ENCODE measurements at places on chromosomes 3 and 15.
A peak's percentile ranks its signal among the peaks of the same experiment; 100 is the strongest.

DNA sequence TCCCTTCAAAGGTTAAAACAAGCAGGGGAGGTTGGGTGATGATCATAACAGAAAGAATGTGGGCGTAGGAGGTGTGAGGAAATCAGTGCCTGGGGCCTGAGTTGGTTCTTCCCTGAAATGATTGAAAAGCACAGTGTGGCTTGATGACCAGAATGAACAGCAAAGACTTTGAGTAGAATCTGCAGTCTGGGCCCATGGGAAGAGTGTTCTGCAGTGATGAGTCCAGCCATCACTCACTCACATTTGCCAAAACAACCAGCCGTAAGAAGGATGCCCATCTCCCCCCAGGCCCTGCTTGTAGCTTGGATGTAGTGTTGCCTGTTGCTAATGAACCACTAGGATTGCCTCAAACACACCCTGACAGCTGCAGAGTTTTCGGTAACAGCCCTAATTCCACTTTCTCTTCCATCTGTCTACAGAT is 67.9 kb downstream of the VGLL3 start:
- no peak for DNase-seq

DNA sequence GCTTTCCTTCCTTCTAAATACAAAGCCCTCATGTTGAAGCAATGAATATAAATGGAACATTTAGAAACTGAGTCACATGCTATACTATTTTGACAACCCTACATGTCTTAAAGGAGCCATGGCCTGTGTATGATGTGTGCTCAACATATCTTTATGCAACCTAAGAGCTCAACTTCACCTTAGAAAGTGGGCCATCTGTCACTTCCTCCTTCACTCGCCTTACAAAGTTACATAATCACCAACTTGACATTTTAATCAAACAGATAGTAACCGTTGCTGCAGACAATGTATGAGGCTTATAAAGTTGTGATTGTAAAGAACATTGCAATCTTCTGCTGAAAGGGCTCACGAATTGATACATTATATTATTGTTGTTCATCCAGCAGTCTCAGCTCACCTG is 163.6 kb downstream of the SERPINI1 start:
- DNase-seq, result no peak

DNA sequence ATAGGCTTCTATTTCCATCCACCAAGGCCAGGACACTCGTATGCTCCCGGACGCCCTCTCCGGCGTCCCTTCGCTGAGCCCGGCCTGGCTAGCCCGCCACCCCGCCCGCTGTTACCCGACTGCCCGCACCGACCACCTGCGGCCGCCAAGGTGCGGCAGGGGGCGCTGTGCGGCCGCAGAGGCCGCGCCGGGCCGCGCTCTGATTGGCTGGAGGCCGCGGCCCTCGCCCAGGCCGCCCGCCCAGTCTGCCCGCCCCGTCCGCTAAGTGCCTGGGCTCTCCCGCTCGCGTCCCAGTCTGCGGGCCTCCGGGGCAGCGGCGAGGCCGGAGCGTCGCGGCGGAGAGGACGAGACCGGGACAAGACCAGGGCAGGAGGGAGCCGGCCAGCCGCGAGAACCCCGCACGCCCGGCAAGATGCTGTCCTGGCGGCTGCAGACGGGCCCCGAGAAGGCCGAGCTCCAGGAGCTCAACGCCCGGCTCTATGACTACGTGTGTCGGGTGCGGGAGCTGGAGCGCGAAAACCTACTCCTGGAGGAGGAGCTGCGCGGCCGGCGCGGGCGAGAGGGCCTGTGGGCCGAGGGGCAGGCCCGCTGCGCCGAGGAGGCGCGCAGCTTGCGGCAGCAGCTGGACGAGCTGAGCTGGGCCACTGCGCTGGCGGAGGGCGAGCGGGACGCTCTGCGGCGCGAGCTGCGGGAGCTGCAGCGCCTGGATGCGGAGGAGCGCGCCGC is at the start of gene SYNM:
Gene SYNM, plus strand, starts transcription at position 293 of the 726 bp plus-strand sequence. Its CDS starts 120 bp downstream, at position 413.
- DNase-seq, result peak; percentile 80

DNA sequence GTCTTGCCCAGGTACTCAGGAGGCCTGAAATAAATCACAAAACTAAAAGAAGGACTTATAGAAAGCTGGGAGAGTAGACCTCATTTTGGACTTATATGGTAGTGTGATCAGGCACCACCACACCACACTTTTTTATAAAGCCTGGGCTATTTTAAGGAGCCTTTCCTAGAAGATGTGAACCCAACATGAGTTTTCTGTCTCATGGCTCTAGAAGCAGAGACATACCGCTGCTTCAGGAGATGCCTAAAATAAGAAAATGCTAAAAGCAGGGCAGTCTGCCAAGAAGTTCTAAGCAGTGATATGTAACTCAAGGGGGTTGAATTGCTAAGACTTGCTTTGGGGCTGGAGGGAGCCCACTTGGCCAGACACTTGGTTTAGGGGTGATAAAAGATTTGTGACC is 49.6 kb downstream of the SUMF1 start:
- DNase-seq, result no peak

DNA sequence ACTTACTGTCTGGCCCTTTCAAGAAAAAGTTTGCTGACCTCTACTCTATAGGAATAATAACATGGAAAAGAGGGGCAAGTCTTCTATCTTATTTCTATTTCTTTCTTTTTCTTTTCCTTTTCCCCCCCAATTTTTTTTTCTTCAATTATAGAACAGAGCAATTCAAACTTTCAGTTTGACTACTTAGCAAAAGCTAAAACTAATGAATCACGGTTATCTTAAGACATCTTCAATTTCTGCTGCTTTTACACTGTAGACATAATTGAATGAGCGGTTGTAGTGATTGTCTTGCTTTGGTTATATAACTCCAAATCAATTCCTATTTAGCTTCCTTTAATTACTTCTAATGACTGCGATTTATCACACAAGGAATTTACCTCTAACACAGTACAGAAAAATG is 74.3 kb upstream of the P2RY1 start:
- no peak for DNase-seq

GRCh38 chr15:69422336-69422895 is 8.3 kb downstream of the KIF23 start:
- DNase-seq, result no peak
